ENCODE measurements at places on chromosomes 7 and 10.

GRCh38 chr10:98555021-98555619, 108.4 kb upstream of the HPS1 start:
- DNase-seq = no peak

- no peak for DNase-seq
These were observed 140.5 kb downstream of the LRRC4 start for GRCh38 chr7:127890726-127891125.

- no peak for DNase-seq
These were observed 88.7 kb upstream of the CHST15 start for GRCh38 chr10:124182088-124182541.

GRCh38 chr7:27098578-27099451, 3.0 kb upstream of the HOXA1 start:
- no peak for DNase-seq

DNA sequence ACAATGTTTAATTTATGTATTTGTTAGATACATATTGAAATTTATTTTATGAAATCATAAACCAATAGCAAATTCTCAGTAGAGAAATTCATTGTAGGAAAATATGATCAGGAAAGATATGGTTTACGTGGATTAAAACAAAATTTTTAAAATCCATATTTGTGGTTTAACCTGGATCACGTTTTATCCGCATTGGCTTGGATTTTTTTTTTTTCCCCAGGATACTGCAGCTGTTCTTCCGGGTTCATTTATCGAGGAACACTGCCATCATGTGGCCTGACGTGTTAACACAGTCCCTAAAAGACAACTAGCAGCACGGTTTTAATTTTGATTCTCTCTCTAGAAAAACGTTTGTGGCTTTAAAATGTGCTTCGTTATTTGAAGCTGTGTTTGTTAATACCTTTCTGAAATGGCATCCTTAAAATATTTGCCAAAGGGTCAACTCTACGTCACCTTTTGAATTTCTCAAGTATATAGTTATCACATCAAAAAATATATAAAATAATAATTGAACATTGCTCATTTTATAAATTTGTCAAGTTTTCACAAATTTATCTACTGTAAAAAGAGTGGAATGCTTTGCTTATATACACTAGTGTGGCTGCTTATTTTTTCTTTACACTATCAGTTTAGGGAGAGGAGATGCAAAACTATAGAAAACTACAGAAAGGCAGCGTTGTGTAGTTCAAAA, 8.7 kb upstream of the ASB4 start:
- DNase-seq = peak; percentile 20

DNA sequence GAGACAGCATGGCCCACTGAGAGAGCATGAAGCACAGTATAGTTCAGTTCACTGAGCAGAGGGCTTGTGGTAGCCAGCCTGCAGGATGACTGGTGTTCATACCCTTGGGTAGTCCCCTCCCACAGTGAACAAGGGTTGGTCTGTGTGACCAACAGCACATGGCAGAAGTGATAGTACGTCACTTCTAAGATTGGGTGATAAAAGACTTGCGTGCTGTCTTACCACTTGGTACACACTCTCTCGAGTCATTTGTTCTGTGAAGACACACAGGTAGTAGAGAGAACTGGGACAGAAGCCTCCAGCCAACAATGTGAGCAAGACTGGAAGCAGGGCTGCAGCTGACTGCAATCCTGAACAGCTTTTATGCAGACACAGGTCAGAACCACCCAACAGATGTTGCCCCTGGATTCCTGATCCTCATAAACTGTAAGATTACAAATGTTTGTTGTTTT, 14.6 kb downstream of the EPC1 start:
- DNase-seq = peak; percentile 71

GRCh38 chr7:2484868-2485267, 8.7 kb upstream of the GRIFIN start:
- DNase-seq = no peak

- no peak for DNase-seq
These were observed 2.9 kb upstream of the ZNF713 start for GRCh38 chr7:55884321-55884720.
